Activated naive CD8-positive, alpha-beta T cell treated with anti-CD3 and anti-CD28 coated beads, Interleukin-2, amount 50 U/mL, for 24 hours (primary cell): ENCODE measurements at places on chromosomes 7 and 10.

DNA sequence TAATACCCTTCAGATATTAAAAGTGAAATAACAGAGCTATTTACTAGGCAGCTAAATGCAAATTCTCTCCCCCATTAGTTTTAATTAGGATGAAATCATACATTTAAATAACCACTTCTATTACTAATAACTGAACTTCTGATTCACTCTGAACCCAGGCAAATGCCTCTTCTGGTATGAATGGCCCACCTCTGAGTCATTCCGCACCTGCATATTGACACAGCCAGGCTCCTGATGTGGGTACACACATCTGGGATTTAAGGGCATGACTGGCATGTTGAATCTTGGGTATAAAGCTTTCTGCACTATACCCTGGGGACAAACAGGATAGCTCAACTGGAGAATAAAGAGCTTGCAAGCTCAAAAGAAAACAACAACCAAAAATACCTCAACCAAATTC lies 140.9 kb downstream of the AUTS2 start:
- DNase-seq = peak; percentile 16

DNA sequence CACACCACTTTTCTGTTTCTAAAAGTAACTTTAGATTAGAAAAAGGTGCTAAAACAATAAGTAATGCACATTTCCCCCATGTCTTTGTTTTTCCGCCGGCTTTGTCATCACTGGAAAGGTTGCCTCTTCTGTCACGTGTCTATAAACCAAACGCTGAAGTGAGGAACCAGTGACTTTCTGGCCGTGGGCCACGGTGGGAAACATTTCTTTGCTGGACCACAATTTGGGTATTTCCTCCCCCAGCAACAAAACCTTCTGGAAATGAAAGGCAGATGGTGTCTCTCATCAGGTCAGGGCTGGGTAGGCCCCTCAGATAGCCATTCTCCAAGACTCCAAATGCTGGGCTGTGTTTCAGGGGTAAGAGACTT lies 174.5 kb downstream of the SH3PXD2A start:
- DNase-seq = no peak

- no peak for DNase-seq
Measured at GRCh38 chr7:102072636-102073209, 213.9 kb upstream of the SH2B2 start.

DNA sequence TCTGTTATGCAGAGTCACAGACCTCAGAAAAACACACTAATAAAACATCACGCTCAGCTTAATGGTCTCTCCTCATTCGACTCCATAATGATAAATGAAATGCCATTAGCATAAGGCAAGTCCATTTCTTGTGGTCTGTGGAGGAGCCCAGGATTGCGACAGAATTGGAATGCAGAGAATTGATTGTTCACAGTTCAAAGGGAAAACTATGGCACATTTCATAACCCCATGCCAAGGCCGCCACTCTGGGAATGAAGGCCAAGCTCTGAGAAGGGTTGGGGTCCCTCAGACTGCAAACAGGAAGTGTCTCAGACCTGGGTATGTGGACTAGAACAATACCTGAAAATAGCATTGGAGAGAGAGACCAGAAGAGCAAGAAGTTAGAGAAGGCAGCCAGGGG lies 398.9 kb downstream of the ADRA2A start:
- no peak for DNase-seq

DNA sequence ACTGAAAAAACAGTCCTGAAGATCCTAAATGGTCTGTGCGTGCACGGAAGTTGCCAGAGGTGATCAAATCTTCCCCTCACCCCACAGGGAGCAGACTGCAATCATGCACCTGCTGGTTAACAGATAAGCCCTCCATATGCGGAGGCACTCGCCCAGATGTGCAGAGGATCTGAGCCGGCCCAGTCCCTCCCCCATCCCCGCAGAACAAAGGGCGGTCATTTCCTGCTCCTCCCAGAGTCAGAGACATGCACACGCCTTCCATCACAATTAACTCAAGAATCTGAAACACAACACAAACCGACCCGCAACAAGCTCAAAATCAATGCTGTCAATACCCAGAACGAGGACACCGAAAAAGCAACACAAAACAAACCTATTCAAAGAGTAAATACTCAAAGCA lies 24.2 kb downstream of the CRTAC1 start:
- DNase-seq = no peak

- DNase-seq = peak; percentile 66
Measured at GRCh38 chr7:37342688-37343471, 105.8 kb downstream of the ELMO1 start.

- DNase-seq = no peak
Measured at GRCh38 chr10:79123547-79123963, 54.8 kb downstream of the ZMIZ1 start.

DNA sequence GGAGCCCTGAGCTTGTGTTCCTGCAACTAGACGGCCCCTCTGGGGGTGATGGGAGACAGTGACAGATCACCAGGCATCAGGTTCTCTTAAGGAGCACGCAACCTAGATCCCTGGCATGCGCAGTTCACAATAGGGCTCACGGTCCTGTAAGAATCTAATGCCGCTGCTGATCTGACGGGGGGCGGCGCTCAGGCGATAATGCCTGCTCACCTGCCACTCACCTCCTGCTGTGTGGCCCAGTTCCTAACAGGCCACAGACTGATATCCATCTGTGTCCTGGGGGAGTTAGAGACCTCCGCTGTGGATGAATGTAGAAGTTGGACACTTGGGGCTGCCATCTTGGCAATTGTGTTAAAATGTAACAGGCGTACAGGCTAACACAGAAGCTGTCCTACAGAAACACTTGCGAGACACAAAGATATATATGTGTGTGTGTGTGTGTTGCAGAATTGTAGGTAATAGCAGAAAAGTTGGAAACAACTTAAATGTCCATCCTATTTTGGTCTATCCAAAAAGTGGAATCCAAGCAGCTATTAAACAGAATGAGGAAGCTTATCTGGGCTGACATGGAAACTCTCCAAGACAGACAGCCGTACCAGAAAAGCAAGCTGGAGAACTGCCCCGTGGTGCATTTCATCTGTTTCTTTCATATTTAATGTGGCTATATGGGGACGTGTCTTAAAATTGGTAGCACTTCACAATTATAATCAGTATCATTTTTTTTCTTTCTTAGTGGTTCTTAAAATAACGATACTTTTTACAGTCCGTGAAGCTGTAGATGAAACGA lies 82.8 kb downstream of the MKI67 start:
- no peak for DNase-seq

DNA sequence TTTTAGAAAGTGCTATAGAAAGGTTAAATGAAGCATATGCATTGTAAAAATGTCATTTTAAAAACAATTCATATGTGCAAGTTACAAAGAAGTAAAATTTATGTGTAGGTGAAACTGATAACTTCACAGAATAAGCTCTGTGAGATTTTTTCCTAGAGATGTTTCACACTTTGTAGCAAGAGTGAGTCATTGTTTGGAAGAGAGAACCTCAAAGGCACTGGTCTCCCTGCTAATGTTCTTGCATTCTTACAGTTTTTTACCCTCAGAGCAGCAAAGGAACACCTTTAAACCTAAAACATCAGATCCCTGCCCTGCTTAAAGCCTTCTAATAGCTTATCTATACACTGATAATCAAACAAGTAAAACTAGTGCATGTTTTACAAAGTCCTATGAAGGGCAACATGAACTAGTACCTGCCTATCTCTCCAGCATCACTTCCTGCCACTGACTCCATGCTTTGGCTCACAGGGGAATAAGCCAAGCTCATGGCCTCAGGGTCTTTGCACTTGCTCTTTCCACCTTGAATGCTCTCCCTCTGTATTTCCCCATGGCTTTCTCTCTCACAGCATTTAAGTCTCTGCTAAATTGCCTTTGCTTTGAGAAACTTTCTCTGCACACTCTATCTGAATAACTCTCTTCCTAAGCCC lies 997.0 kb downstream of the GATA3 start:
- no peak for DNase-seq

GRCh38 chr7:158842486-158842885 lies 13.2 kb upstream of the ESYT2 start:
- no peak for DNase-seq

DNA sequence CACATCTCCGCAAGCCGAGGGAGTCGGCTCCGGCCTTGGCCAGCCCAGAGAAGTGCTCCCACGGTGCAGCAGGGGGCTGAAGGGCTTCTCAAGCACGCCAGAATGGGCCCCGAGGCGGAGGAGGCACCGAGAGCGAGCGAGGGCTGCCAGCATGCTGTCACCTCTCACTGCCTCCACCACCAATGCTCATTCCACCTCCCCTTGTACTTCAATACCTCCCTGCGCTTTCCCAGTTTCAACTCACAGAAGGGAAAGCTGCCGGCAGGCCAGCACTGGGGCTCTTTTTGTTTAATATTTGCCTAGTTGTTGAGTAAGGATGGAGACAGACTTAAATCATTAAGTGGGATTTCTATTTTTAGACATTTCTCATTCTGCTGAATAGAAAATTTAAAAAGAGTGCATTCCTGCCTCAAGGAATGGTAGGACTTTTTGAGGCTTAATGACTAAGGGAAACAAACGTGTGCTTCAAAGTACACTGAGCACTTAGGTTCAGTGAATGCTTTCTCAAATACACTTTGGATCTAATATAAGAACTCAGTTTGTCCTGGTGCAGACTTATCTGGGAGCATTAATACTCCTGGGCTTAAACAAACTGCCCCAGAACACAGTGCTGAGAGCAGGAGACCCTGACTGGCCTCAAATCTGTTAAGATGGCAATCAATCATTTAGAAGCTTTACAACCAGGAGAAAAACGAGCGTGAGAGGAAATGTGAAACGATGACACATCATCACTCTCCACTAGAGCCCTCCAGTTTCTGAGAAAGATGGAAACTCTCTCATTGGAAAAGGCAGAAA lies 131.2 kb downstream of the RALA start:
- no peak for DNase-seq

GRCh38 chr10:30447125-30447799 lies 13.3 kb downstream of the MAP3K8 start:
- DNase-seq = no peak

DNA sequence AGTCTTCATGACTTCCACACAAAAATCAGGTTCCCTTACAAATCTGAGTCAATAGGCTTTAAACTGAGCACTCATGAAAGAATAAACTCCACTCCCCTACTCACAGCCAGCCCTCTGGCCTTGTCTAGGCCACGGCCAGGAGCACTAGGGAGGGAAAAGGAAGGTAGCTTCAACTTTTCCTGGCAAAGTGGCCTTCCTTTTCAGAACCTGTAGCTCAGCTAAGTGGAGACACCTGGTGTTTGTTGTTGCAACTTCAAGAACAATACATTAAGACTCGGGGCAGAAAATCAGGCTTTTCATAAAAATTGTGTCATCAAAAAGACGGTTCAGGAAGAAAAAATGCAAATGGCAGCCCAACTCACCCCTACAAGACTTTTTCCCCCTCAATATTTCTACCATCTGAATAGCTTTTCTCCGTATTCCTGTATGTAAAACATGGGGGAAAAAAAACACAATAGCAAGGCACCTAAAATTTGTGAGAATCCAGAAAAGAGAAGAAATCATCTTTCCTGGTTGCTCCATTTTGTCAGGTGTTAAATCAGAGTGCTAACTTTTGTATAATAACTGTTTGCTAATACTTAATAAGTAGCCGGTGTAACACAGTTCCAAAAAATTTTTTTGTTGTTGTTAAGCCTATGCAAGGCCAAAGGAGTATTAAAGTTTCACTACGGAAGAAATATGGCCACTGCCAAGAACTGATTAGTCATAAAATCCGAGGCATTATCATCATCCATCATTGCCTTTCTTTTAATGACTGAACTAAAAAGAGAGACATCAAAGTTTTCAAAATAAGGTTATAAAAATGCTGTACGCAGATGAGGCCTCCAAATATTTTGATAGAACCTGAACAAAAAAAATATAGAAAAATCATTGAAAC lies 66.2 kb upstream of the ARID5B start:
- DNase-seq = no peak

- DNase-seq = no peak
Measured at GRCh38 chr10:132892004-132892403, 50.4 kb downstream of the CFAP46 start.

DNA sequence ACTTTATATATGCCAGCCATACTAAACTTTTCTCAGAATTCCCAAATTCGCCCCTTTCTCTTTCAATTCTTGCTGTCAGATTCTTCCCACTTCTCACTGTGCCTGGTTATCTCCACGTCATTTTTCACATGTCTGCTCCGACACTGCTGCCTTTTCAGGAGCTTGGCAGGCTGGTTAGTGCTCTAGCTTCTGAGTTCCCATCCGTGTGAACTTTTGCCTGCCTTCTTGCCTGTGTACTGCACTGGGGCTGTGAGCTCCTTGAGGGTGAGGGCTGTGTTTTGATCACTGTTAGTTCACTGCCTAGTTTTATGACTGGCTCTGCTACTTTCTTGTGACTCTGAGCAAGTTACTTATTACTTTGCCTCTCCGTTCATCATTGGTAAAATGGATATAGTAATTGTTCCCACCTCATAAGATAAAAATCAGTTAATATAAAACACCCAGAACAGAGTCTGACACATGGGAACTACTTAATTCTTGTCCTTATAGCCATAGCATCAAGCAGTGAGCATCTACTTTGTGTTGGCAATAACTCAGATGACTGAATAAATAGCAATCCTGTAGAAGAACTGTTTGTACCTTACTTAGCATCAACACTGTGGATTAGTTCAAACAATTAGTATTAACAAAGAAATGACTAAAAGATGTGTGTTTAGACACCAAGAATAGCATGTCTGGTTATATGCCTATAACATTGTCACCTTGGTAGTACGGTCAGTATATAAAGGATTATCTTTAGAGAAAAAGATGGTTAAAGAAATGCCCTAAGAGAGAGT lies 5.5 kb downstream of the GSTO1 start:
- no peak for DNase-seq

GRCh38 chr7:21346297-21346696 lies 81.6 kb upstream of the SP4 start:
- DNase-seq = no peak

DNA sequence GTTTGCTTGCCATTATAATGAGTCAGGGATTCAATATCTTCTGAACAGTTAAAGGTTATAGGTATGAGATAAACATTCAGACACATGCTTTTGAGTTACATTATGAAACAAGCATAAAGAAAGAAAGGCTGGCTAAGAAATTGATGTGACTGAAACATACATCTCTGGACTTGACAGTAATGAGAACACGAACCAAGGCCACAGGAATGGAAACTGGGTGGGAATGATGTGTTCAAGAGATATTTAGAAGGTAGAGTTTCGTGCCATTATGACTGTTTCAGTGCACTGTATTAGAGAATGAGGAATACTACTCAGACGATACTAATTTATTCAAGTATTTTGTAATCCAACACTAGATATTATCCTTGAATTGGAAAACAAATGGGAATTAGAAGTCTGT lies 332.1 kb upstream of the MAGI2 start:
- DNase-seq = no peak

GRCh38 chr7:123522066-123522465 lies 12.3 kb downstream of the IQUB start:
- DNase-seq = no peak

- peak; percentile 14 for DNase-seq
Measured at GRCh38 chr7:25028370-25029021, 48.5 kb upstream of the OSBPL3 start.

GRCh38 chr7:80916770-80917741 lies 1.8 kb downstream of the SEMA3C start:
- no peak for DNase-seq

GRCh38 chr7:102432442-102433218 lies 745 bp upstream of the ORAI2 start:
- DNase-seq = no peak

- DNase-seq = no peak
Measured at GRCh38 chr7:7695111-7695817, 23.1 kb downstream of the RPA3 start.

- no peak for DNase-seq
Measured at GRCh38 chr10:49615213-49615612, 1.4 kb downstream of the CHAT start.
